ENCODE measurements at places on chromosomes 16 and 17.

DNA sequence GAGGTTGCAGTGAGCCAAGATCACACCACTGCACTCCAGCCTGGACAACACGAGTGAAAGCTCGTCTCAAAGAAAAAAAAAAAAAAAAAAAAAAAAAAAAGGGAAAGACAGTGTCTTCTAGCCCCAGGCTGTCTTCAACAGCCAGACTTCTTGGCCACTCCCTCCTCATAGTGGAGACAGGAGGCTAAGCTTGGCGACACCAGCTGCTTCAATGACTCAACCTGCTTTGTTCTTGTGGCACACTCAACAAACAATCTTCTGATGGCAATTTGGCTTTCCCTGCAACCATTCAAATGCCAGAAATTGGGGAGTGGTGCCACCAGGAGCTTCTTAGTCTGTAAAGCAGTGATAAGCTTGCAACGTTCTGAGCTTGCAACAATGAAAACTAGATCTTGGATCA lies 290.4 kb upstream of the DYNLRB2 start:
- no peak for DNase-seq

- no peak for DNase-seq
Measured at GRCh38 chr17:60390186-60390585, 1.7 kb downstream of the USP32 start.

DNA sequence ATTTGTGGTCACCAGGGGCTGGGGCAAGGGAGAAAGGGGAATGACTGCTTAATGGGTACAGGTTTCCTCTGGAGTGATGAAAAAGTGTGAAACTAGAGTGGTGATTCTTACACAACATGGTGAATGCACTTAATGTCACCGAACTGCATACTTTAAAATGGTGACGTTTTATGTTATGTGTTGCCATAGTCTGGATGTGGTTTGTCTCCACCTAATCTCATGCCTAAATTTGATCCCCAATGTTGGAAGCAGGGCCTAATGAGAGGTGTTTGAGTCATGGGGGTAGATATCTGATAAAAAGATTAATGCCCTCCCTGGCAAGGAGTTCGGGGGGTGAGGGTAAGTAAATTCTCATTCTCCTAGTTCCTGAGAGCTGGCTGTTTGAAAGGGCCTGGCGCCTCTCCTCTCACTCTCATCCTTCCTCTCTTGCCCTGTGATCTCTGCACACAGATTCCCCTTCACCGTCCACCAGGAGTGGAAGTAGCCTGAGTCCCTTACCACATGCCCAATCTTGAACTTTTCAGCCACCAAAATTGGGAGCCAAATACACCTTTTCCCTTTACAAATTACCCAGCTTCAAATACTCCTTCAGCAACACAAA lies 15.3 kb downstream of the XPO6 start:
- DNase-seq, result no peak

- no peak for DNase-seq
Measured at GRCh38 chr16:65306300-65306699, 184.4 kb upstream of the CDH11 start.

DNA sequence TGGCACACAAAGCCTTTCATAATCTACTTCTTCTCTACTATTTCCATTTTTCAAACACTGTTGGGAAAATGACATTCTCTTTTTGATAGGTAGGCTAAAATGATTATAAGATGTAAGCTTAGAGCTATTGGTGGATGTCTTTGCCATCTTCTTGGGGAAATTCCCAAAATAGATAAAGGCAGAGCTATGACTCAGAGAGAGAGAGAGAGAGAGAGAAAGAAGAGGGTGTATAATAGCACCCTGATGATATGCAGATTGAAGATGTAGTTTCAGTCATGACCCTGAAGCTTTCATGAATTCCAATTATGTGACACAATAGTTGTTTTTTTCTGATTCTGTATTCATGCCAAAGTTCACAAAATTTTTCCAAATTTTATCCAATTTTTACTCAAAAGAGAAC lies 529.1 kb downstream of the HS3ST4 start:
- DNase-seq, result no peak

GRCh38 chr17:39617100-39617445 lies 9.4 kb upstream of the NEUROD2 start:
- DNase-seq, result no peak

DNA sequence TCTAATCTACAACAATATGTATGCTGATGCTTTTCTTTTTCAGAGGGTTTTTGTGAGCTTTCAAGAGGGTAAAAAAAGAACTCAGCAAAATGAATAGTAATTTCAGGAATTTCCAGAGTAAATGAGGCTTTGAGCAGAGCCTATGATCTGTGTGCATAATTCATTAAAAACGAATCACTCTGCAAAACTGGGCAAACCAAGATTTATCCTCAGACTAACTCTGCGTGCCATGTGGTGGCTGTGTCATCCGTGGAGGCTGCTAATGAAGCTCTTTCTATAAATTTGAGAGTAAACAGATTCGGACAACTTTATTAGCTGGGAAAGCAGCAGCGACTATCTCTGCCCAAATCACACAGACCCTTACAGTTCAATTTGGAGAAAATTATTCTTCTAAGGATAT lies 83.8 kb downstream of the FOXL1 start:
- DNase-seq, result no peak

- no peak for DNase-seq
Measured at GRCh38 chr17:40148527-40148926, 8.2 kb downstream of the CASC3 start.

- no peak for DNase-seq
Measured at GRCh38 chr16:51022955-51023354, 128.1 kb downstream of the SALL1 start.

- DNase-seq, result no peak
Measured at GRCh38 chr16:4410335-4411075, 5.9 kb downstream of the CORO7 start.

GRCh38 chr16:58652741-58653140 lies 23.1 kb upstream of the CNOT1 start:
- DNase-seq, result no peak

DNA sequence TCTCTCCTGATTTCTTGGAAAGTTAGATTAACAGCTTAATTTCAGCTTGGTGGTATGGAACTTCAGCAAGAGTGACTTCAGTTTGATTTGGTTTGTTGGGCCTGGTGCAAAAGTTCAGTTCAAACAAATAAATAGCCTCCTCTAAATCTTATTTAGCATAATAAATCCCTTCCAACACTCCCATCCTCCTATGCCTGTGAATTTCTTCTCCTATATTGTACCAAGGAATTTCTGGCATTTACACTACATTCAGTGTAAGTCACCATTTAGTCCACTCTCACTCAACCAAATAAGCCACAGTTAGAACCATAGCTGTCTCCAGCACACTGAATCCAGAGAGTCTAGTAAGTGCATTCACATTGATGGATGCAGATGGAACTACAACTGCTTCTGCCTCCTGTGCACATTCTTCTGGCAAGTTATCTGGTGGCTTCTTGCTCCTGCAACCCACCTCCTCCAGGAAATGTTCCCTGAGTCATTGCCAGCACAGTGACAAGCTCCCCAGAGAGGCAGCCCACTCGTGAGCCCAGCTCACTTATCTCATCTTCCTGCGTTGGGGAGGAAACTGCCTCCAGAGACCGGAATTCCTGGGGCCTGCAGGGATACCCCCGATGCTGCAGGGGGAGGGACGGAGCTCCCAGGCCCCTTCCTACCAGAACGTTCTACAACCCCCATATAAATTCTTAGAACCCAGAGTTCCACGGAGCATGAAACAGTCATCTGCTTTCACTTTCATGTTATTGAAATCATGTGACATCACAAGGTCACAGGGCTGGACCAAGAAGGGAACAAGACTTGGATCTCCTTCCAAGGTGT lies 318.3 kb downstream of the PHKB start:
- DNase-seq, result no peak

DNA sequence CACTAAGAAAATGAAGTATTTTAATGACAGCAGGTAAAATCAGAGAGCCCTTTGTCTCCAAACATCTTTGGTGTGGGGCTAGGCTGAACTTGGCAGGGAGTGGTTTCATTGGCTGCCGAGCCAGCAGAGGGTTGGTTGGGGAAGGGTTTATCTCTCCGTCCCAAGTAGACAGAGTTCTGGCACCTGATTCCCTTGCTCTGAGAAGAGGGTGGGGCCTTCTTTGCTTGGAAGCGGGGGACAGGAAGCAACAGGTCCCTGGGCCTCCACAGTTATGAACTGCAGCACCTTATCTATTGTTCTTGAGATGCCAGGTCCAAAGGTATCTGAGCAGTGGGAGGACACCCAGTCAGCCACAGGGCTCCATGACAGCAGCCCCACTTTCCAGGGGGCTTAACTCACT lies 12.3 kb upstream of the CDH1 start:
- no peak for DNase-seq

GRCh38 chr17:48544349-48545021 lies 424 bp downstream of the HOXB2 start:
- no peak for DNase-seq

Data from NCI-H2081 treated with DMSO at 0.1 percent for 48 hours (cell line).